ENCODE measurements at places on chromosomes 6 and 20. TPM values are rescaled to one million over a fixed set of nuclear protein-coding genes. Genes with fewer than 3 reads are reported as not detected.

- no peak for DNase-seq
Measured at GRCh38 chr6:34004706-34005105, 141.2 kb downstream of the GRM4 start.

DNA sequence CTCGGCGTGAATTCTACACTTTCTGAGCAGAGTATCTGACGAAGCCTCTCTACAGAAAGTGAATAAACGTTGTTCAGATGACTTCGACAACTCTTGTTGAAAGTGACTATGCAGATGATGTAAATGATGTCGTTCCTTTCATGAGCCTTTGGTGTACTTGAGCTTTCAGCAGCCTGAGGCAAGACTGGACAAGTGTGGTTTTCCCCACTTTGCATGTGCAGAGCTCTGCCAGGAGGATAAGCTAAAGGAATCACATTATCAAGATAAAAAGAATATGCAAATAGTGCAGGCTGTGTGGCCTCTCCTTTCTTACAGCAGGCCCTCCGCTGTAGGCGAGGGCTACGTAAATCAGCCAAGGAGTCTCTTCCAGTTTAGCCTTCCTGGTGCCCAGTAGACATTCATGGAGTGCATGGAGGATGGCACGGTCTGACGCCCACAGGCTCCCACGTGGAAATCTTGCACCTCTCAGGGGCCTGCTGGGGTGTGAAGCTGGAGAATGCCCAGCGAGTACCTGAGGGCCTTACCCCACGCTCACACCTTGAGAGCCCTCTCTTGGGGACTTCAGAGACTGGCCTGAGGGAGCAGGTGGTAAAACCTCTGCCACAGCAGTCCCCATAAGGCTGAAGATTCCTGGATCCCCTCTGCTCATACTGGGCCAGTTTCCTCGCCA lies 54.9 kb downstream of the RPP40 start:
- DNase-seq: no peak

GRCh38 chr6:139539852-139540251 lies 165.4 kb upstream of the CITED2 start:
- no peak for DNase-seq

DNA sequence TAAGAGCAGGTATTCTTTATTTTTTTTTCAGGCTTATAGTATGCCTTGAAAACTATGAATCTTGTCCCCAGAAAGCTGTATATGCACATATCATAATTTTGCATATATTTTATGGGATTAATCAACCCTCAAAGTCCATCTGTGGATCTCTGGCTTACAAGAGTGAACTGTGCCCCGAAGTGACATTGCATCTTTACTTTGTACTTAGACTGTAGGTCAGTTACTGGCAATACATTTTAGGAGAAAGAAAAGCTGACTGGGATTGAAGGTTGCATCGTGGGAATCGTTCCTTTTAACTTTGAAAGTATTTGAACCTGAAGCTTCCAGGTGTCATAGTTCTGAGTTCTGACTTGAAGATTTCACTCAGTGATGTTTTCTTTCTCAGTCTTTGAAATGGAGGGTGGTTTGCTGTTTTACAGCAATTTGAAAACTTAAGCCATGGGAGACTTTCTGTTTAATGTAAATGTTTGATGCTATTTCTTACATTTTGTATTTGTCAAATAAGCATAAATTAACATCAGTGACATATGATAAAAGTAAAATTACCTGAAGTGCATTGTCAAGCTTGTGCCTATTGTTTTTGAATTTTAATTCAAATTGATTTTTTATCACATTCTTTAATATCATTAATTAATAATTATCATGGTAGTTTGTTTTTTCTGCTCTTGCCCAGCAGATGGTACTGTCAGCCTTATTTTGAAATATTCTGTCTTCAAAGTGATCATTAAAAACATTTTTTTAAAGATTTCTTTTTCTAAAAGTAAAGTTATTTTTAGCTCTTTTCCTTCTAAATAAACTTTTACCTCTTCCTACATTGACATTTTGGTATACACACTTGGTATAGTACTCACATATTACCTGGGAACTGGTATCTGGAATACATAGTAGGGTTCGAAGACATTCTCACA lies 29.0 kb downstream of the L3MBTL3 start:
- DNase-seq: no peak

PSORS1C2 gene
- not detected for total RNA-seq
